ENCODE measurements at places on chromosomes 13 and 19.

DNA sequence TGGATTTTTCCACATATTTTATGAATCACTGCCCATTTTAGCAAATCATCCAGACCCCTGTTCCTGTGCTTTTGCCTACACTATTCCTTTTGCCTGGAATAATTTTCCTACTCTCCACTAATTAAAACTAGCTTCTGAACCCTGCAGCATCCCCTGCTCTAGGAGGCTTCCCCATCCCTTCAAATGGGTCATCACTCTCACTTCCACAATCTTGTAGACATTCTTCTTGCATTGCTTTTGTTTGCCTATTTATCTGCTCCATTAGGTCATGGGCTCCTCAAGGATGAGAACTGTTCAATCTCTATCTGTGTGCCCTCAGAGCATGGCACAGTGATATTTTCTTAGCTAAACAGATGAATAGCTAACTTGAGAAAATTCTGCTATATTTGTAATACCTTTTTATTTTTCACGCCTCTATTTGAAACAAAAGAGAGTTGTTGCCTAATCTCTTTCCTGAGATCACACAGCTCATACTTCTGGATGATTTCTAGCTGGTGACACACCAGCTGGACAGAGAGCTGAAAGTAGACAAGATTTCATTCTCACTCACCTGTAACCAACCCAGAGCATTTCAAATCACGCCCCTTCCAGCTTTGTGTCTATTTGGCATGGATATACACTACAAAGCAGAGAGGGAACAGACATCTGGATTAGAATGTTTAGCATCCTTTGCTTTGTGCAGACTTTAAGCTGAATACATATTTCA is 466.0 kb downstream of the FOXO1 start:
- DNase-seq, result no peak

GRCh38 chr19:38057959-38058690 is 151.1 kb downstream of the SIPA1L3 start:
- DNase-seq, result no peak

GRCh38 chr13:112651750-112652511 is 37.9 kb upstream of the ATP11A start:
- DNase-seq, result no peak

DNA sequence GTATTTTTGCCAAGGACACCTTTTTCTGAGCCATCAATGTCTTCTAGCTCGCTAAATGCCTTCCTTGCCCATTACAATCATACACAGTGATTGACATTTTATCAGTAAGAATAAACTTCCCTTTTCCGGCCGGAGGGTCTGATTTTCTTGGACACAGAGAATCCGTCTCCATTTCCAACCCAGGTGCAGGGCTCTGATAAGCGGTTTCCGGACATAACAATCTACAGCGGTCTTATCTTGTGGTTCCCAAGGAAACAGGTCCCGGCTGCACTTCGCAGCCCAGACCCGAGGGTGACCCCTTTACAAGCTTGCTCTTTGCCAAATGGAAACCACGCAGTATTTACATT is 5.1 kb upstream of the ZNF77 start:
- no peak for DNase-seq

GRCh38 chr19:45972081-45972946 is 1.4 kb downstream of the NOVA2 start:
- DNase-seq, result no peak

Measured in amniotic stem cell (primary cell).